ENCODE measurements at places on chromosomes 7 and 10. TPM values are rescaled to one million over a fixed set of nuclear protein-coding genes. Genes with fewer than 3 reads are reported as not detected.

Gene CALN1
- 0.10 TPM for total RNA-seq

Gene GPC2
- total RNA-seq = not detected

Gene HSPA12A
- 37.3 TPM for total RNA-seq

- no peak overlapping the region for H3K4me3 ChIP-seq
- no peaks in the 10 kb centered on the region for H3K27me3 ChIP-seq
- peaks cover 4% of the 10 kb centered on the region for H3K4me1 ChIP-seq
- H3K36me3 ChIP-seq = no peaks in the 10 kb centered on the region
- DNase-seq = no peak
Measured at GRCh38 chr10:34762603-34763299, 52.3 kb downstream of the PARD3 start.

GRCh38 chr10:26637521-26638275 is 59.8 kb upstream of the PDSS1 start:
- H3K27ac ChIP-seq = no peak overlapping the region
- DNase-seq = no peak
- H3K4me1 ChIP-seq = no peaks in the 10 kb centered on the region
- no peaks in the 10 kb centered on the region for H3K36me3 ChIP-seq

DNA sequence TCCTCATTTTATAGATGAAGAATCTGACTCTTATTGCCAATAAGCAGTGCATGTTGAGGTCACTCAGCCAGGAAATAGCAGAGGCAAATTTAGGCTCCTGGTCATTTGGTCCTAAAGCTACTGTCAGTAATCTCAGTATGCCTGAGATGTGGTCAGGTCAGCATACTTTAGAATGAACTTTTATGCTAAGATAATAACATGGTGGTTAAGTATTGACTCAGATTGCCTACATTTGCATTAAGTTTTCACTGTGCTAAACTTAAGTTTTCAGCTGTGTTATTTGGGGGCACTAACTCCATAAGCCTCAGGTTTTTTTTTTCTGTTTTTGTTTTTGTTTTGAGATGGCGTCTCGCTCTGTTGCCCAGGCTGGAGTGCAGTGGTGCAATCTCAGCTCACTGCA is 35.9 kb upstream of the CCSER2 start:
- no peaks in the 10 kb centered on the region for H3K4me1 ChIP-seq
- no peaks in the 10 kb centered on the region for H3K36me3 ChIP-seq
- no peak overlapping the region for H3K4me3 ChIP-seq
- no peak overlapping the region for H3K27ac ChIP-seq

- no peaks in the 10 kb centered on the region for H3K36me3 ChIP-seq
- H3K27me3 ChIP-seq = no peaks in the 10 kb centered on the region
- no peak for DNase-seq
Measured at GRCh38 chr10:18221123-18221522, 80.9 kb downstream of the CACNB2 start.

- peaks cover 4% of the 10 kb centered on the region for H3K4me1 ChIP-seq
- peak within 1 kb of the TSS; percentile 67 for H3K27ac ChIP-seq
- H3K27me3 ChIP-seq = no peaks in the 10 kb centered on the region
- no peak within 1 kb of the TSS for H3K4me3 ChIP-seq
- no peak for DNase-seq
Measured at GRCh38 chr10:80537736-80538480, at the start of gene SH2D4B. TSS of gene SH2D4B (plus strand) at chr10:80537902. CDS start at chr10:80538332, 430 bp downstream.

Data from thyroid gland (tissue), 4 donors.